ENCODE measurements at places on chromosomes 7 and 10.
A peak's percentile ranks its signal among the peaks of the same experiment; 100 is the strongest.

GRCh38 chr10:87534173-87534858, 29.6 kb downstream of the MINPP1 start:
- no peak for DNase-seq

DNA sequence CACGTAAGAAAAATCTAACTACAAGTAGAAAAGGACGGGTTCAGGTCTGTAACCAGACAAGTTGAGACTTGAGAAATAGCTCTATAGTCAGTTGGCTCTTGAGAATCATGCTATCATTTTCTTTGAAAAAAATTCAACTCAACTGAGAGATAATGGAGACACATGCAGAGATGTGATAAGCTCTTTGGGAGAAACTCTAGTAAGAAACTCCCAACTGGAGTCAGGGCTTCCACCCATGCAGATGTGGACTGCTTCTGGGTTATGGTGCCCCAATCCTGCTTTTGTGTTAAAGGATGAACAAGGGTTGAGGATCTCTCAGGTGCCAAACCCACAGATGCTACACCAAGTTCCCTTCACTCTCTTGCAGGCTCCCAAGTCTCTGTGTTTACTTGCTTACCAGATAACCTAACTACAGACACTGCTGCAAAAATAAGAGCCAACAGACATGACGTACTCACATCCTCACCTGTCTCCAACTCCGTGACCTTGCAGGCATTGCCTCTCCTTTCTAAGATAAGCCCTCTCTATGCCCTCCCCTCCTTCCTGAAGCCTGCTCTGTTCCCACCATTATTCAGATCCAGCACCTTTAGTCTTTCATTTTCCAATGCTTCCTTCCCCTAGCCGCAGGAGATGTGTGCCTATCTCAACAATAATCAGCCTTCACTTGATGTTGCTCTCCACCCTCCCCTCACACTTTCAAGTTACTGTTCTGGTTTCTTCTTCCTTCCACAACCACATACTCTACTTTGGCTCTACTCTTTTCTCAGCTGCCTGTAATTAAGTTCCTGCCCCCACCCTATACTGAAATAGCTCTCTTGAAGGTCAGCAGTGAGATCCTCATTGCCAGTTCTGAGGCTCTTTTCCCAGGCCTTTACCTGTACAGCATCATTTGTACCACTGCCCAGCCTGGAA, 130.0 kb downstream of the ICA1 start:
- DNase-seq: no peak

- DNase-seq: no peak
These were observed 390.7 kb downstream of the ARL4A start for GRCh38 chr7:13078105-13078504.

GRCh38 chr10:8951440-8952089, 897.1 kb downstream of the GATA3 start:
- no peak for DNase-seq

DNA sequence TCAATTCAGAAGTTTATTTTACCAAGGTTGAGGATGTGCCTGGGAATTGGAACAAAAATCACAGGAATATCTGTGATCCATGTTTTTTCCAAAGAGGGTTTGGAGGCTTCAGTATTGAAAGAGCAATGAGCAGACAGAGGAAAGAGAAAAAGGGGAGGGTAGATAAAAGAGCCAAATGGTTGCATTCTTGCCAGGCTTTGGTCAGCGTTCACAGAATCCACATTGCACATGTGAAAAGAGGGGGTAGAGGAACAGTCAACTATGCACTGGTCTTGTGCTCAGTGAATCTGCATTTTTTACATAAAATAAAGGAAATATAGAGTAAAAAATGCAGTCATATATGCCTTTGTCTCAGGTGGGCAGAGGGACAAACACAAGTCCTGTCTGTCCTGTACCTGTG, 20.6 kb upstream of the ERCC6 start:
- DNase-seq: no peak

GRCh38 chr10:124704428-124705380, 39.5 kb downstream of the FAM53B start:
- DNase-seq: no peak

GRCh38 chr10:26380815-26381214, 57.3 kb upstream of the APBB1IP start:
- peak; percentile 2 for DNase-seq

All from fibroblast of pulmonary artery (primary cell).